Lung (tissue), 17 donors: ENCODE measurements at places on chromosomes 16 and 17. TPM values are rescaled to one million over a fixed set of nuclear protein-coding genes. Genes with fewer than 3 reads are reported as not detected.

Gene TBC1D24
- 17.3 TPM for polyA plus RNA-seq

- H3K36me3 ChIP-seq: no peaks in the 10 kb centered on the region
- no peaks in the 10 kb centered on the region for H3K4me1 ChIP-seq
- no peak overlapping the region for H3K27ac ChIP-seq
- no peak for DNase-seq
These were observed 14.7 kb upstream of the RPTOR start for GRCh38 chr17:80529904-80530292.

Gene CORO1A
- polyA plus RNA-seq: 41.8 TPM

Gene GRAPL
- polyA plus RNA-seq: 4.3 TPM

Gene GRAP
- polyA plus RNA-seq: 14.3 TPM

GRCh38 chr17:42562388-42563142 is 617 bp downstream of the COASY start:
- peak overlapping the region; percentile 79 for H3K27ac ChIP-seq
- no peak for DNase-seq
- H3K27me3 ChIP-seq: no peaks in the 10 kb centered on the region

DNA sequence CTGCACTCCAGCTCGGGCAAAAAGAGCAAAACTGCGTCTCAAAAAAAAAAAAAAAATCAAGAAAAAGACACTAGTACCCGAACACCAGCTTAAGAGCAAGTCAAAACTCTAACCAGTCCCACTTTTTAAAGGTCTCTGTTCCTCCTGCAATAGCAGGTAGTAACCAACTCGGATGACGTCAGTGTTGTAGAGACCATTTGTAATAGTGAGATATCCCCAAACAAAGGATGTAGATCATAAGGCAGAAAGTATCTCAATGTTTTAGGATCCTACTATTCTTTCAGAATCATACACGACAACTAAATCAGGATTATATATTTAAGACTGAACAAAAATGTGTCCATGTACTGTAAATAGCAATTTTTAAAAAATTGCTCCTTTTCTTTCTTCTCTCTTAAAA is 2.4 kb downstream of the JPT1 start:
- no peak overlapping the region for H3K4me3 ChIP-seq
- peaks cover 6% of the 10 kb centered on the region for H3K36me3 ChIP-seq
- no peak overlapping the region for H3K27ac ChIP-seq
- peaks cover 2% of the 10 kb centered on the region for H3K4me1 ChIP-seq
- H3K27me3 ChIP-seq: no peaks in the 10 kb centered on the region
- DNase-seq: peak; percentile 65

Gene ADAD2
- 0.06 TPM for polyA plus RNA-seq

Gene DPEP3
- polyA plus RNA-seq: 0.16 TPM

Gene CYB5B
- polyA plus RNA-seq: 68.1 TPM

- no peak overlapping the region for H3K27ac ChIP-seq
- H3K4me1 ChIP-seq: peaks cover 4% of the 10 kb centered on the region
- no peak for DNase-seq
- no peak overlapping the region for H3K4me3 ChIP-seq
- H3K36me3 ChIP-seq: no peaks in the 10 kb centered on the region
These were observed 4.2 kb downstream of the SYT17 start for GRCh38 chr16:19172098-19172780.

DNA sequence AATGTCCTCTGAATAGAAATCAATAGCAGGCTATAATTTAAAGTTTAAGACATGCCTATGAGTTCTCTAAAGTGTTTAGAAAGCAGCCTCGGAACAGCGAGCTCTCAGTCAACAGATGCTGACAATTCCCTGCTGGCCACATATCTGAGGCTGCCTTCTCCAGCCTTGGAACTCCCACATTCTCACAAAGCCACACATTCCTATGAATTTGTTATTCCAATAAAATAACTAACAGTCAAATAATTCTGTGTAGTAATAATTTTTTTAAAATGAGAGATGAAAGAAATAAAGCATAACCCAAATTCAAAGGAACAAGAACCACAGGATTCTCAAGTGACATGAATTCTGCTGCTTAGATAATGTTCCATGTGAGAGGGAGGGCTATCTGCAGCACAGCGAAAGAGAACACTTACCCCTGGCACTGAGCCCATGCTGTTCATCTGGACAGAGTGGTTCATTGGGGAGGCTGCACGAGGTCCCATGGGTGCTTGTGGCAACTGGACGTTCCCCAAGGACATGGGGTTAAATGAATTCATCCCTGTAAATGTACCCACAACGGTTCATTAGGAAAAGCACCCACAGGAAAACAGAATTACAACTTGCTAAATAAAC is 56.9 kb upstream of the TRAP1 start:
- H3K27ac ChIP-seq: no peak overlapping the region
- no peak overlapping the region for H3K4me3 ChIP-seq
- no peaks in the 10 kb centered on the region for H3K27me3 ChIP-seq
- peaks cover 43% of the 10 kb centered on the region for H3K36me3 ChIP-seq

Gene SGCA
- polyA plus RNA-seq: 9.7 TPM

Gene GGT6
- polyA plus RNA-seq: 2.8 TPM

DNA sequence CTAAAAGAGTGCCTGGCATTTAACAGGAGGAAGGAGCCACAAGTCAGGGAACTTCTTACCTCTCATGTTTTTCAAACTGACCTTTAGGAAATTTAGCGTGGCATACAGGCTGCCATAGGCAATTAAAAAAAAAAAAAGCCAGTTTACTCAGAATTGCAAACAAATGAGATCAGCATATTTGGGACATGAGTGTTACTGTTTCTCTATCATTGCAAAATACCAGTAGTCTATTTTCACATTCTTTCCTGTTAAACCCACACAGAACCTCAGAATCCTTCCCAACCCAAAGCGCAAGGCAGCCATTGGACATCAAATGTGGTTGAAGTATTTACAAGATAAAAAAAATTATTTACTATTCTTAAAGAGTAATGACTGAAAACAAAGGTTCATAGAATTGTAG is 366.4 kb upstream of the DYNLRB2 start:
- H3K36me3 ChIP-seq: no peaks in the 10 kb centered on the region
- DNase-seq: peak; percentile 16
- no peaks in the 10 kb centered on the region for H3K4me1 ChIP-seq
- no peaks in the 10 kb centered on the region for H3K27me3 ChIP-seq
- H3K4me3 ChIP-seq: no peak overlapping the region
- no peak overlapping the region for H3K27ac ChIP-seq

Gene EFNB3
- polyA plus RNA-seq: 0.87 TPM

- no peak overlapping the region for H3K27ac ChIP-seq
- no peaks in the 10 kb centered on the region for H3K27me3 ChIP-seq
- H3K36me3 ChIP-seq: no peaks in the 10 kb centered on the region
- DNase-seq: no peak
- H3K4me3 ChIP-seq: no peak overlapping the region
- peaks cover 13% of the 10 kb centered on the region for H3K4me1 ChIP-seq
These were observed 97.9 kb downstream of the C17orf67 start for GRCh38 chr17:56735842-56736241.

- no peak overlapping the region for H3K27ac ChIP-seq
- H3K4me1 ChIP-seq: peaks cover 6% of the 10 kb centered on the region
These were observed 15.4 kb upstream of the KCNJ16 start for GRCh38 chr17:70059649-70060048.

GRCh38 chr17:4005296-4006164 is 41.3 kb upstream of the ATP2A3 start:
- no peak overlapping the region for H3K4me3 ChIP-seq
- H3K4me1 ChIP-seq: peaks cover 6% of the 10 kb centered on the region
- H3K36me3 ChIP-seq: peaks cover 36% of the 10 kb centered on the region
- no peak for DNase-seq
- no peaks in the 10 kb centered on the region for H3K27me3 ChIP-seq

DNA sequence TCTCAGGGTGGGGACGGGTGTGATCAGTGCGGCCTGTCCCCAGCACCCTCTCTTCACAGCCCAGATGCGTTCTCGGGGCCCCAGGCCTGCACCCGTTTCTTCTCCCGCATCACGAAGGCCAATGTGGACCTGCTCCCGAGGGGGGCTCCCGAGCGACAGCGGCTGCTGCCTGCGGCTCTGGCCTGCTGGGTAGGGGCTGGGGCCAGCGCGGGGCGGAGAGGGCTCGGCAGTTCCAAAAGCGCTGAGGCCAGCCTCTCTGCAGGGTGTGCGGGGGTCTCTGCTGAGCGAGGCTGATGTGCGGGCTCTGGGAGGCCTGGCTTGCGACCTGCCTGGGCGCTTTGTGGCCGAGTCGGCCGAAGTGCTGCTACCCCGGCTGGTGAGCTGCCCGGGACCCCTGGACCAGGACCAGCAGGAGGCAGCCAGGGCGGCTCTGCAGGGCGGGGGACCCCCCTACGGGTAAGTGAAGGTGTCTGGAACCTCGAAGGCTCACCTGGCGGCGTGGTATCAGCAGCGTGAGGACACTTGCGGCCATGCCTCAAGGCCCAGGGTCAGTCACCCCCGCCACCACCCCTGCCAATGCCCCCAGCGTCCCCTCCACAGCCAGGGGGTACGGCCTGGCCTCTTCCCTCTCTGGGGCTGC is 4.4 kb downstream of the MSLN start:
- no peak overlapping the region for H3K4me3 ChIP-seq
- H3K27me3 ChIP-seq: no peaks in the 10 kb centered on the region
- no peak overlapping the region for H3K27ac ChIP-seq
- H3K36me3 ChIP-seq: no peaks in the 10 kb centered on the region
- no peak for DNase-seq

- no peaks in the 10 kb centered on the region for H3K27me3 ChIP-seq
- H3K4me3 ChIP-seq: no peak overlapping the region
- peaks cover 4% of the 10 kb centered on the region for H3K36me3 ChIP-seq
- DNase-seq: no peak
- H3K27ac ChIP-seq: peak overlapping the region; percentile 61
These were observed 86.9 kb downstream of the SNX29 start for GRCh38 chr16:12063435-12063834.

Gene P4HB
- polyA plus RNA-seq: 862 TPM

Gene SENP3
- 54.4 TPM for polyA plus RNA-seq

GRCh38 chr17:39200070-39200879 is at the start of gene RPL19:
RPL19 (plus strand) TSS chr17:39200283; CDS start chr17:39200345, 62 bp downstream.
- H3K36me3 ChIP-seq: peaks cover 28% of the 10 kb centered on the region
- no peaks in the 10 kb centered on the region for H3K27me3 ChIP-seq
- DNase-seq: no peak

GRCh38 chr16:20247076-20247475 is 80.2 kb downstream of the GP2 start:
- no peak for DNase-seq
- no peak overlapping the region for H3K4me3 ChIP-seq
- no peaks in the 10 kb centered on the region for H3K27me3 ChIP-seq
- H3K4me1 ChIP-seq: no peaks in the 10 kb centered on the region
- H3K36me3 ChIP-seq: no peaks in the 10 kb centered on the region
- H3K27ac ChIP-seq: no peak overlapping the region

GRCh38 chr16:79047337-79047736 is 553.2 kb downstream of the MAF start:
- no peaks in the 10 kb centered on the region for H3K27me3 ChIP-seq
- H3K4me1 ChIP-seq: no peaks in the 10 kb centered on the region
- H3K36me3 ChIP-seq: no peaks in the 10 kb centered on the region
- H3K4me3 ChIP-seq: no peak overlapping the region
- no peak overlapping the region for H3K27ac ChIP-seq
- no peak for DNase-seq

Gene PGAP3
- polyA plus RNA-seq: 15.9 TPM

Gene MPRIP
- 168 TPM for polyA plus RNA-seq

- no peaks in the 10 kb centered on the region for H3K27me3 ChIP-seq
- no peak overlapping the region for H3K4me3 ChIP-seq
- no peak for DNase-seq
- H3K36me3 ChIP-seq: no peaks in the 10 kb centered on the region
These were observed 61.2 kb downstream of the RAB11FIP4 start for GRCh38 chr17:31452561-31453110.

DNA sequence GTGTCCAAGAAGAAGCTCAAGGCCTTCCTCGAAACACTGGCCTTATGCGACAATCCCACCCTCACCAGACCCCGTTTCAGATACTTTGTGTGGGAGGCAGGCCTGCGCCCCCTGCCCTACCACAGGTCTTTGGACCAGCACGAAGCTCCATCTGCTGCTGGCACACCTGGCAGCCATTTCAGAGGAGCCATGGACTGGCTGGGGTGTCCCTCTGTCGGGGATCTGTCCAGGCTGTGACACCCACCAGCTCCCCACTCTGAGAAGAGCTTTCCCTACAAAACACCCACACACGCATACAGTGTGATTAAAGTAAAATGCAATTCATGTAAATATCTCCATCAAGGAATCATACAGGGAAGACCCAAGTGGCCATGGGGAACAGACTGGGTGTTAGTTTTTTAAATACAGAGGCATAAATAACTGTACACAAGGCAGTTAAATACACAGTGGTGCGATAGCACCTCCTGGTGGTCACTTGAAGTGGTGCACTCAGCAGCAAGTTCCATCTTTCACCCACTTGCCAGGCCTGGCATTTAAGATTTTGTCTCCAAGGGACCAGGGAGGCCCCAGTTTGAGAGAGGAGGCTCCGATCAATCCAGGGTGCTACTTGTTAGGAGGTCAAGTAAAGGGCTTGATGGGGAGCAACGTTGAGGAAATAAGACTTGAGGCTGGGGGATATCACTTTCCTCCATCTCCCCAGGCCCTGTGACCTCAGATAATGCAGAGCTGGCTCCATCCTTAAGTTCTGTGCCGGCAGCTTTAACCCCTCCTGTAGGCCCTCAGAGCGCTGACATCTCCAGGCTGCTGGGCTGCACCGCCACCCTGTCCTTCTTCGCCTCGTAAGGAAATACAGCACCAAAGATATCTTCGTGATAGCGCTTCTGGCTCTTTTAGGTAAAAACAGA is 43.6 kb downstream of the NOS2 start:
- peaks cover 2% of the 10 kb centered on the region for H3K4me1 ChIP-seq
- no peak overlapping the region for H3K27ac ChIP-seq
- H3K36me3 ChIP-seq: no peaks in the 10 kb centered on the region
- DNase-seq: peak; percentile 56
- no peak overlapping the region for H3K4me3 ChIP-seq
- no peaks in the 10 kb centered on the region for H3K27me3 ChIP-seq

DNA sequence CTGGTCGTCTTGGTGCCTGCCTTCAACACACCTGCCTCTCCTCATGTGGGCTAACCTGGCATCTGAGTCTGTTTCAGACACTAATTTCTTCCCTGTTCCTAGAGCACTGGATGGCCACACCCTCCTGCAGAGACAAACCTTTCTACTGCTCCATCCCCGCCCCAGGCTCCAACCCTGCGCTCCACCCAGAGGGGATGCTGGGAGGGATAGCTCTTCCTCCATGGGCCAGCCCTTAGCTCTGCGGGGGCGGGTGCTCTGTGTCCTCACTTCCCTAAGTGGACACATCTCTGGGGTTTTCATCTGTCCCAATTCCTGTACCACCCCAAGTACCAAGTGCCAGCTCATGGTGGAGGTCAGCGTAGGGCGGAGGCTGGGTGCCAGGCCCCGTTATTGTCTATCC is 11.0 kb upstream of the CRISPLD2 start:
- H3K36me3 ChIP-seq: no peaks in the 10 kb centered on the region
- no peak for DNase-seq
- H3K27ac ChIP-seq: no peak overlapping the region
- H3K4me1 ChIP-seq: no peaks in the 10 kb centered on the region
- no peak overlapping the region for H3K4me3 ChIP-seq

GRCh38 chr17:58329035-58329809 is 627 bp upstream of the TSPOAP1 start:
- H3K27ac ChIP-seq: no peak overlapping the region
- H3K4me3 ChIP-seq: no peak overlapping the region
- H3K4me1 ChIP-seq: peaks cover 17% of the 10 kb centered on the region
- no peaks in the 10 kb centered on the region for H3K36me3 ChIP-seq

Gene TMEM204
- 31.6 TPM for polyA plus RNA-seq

Gene RGS11
- 5.6 TPM for polyA plus RNA-seq

GRCh38 chr16:48903039-48903438 is 293.1 kb upstream of the N4BP1 start:
- H3K36me3 ChIP-seq: no peaks in the 10 kb centered on the region
- no peak for DNase-seq
- H3K27ac ChIP-seq: no peak overlapping the region
- no peaks in the 10 kb centered on the region for H3K27me3 ChIP-seq
- H3K4me1 ChIP-seq: no peaks in the 10 kb centered on the region
